ENCODE measurements at places on chromosomes 13 and 19.

DNA sequence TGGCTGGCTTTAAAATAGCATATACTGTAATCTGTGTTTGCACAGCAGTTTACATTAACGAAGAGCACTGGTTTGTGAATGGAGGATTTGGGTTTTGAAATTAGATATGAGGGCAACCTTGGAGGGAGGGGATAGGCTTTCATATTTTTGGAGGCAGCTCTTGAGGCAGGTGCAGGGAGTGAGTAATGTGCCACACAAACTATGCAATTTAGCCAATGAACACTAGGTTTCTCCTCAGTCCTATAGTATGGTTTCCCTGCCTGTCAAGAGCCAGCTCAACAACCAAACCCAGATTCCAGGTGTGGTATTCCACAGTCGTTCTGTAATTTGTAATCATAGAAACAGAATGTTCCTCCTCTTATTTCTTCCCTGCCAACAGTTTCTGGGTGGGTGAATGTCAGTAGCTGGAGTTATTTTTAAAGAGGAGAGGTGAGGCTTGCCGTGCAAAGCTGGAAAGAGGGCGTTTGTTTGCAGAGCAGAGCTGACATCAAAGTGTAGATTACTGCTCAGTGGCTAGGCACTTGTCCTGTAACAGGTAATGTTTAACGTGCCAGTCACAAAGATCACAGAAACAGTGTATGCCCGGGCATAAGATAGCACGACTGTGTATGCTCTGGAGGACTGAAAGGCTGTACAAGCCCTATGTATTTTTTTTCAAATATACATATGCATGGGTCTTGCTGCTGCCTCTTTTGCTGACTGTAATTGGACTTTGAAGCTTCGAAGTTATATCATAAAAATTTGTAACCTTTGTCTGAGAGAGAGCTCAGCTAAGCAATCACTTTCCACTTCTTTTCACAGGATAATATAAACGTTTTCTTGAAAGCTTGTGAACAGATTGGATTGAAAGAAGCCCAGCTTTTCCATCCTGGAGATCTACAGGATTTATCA lies 124.2 kb downstream of the LMO7 start:
- no peak for DNase-seq

- no peak for DNase-seq
These were observed 295.0 kb downstream of the ZNF536 start for GRCh38 chr19:30667227-30667626.

GRCh38 chr13:50611117-50611781 lies 232.2 kb downstream of the DLEU7 start:
- DNase-seq, result no peak

DNA sequence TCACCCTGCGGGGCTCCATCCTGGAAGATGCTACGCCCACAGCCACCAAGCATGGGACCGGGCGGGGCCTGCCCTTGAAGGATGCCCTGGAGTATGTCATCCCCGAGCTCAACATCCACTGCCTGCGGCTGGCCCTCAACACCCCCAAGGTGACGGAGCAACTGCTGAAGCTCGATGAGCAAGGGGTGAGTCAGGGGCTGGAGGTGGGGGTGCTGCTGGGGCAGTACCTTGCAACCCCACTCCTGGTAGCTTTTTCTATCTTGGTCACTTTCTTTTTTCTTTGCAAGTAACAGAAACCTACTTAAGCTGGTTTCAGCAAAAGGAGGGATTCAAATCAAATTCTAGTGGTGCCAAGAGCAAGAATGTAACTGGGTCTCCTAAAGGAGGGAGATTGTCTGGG lies 124.1 kb downstream of the DPF1 start:
- DNase-seq, result no peak

DNA sequence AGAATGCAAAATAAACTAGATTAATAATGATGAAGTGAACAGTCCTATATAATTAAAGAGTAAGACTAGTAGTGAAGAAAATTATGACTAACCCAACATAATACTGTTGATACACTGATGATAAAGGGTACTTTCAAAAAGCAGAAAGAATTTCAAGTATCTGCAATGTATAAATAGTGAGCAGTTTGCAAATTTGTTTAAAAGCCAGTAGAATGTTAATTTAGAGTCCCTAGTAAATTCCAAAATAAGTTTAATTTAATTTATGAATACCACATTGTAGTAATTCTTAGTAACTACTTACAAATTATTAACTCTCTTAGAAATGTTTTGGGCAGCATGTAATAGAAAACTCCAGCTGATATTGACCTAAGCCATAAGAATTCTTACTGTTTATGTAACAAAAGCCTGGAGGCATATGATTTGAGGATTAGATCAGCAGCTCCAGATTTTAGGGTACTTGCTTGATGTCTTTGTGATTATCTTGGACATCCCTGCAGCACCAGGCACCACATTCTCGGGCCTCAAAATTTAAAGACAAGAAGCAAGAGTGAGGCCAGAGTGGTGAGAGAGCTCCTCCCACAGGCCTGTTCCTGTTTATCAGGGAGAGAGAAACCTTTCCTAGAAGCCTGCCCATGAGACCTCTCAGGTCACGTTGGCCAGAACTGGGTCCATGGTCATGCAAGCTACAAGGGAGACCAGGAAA lies 67.6 kb upstream of the TDRD3 start:
- DNase-seq, result no peak

- DNase-seq, result no peak
These were observed 2.9 kb downstream of the KLF2 start for GRCh38 chr19:16327501-16327900.

- DNase-seq, result no peak
These were observed 3.9 kb upstream of the EFNA2 start for GRCh38 chr19:1281569-1282287.

DNA sequence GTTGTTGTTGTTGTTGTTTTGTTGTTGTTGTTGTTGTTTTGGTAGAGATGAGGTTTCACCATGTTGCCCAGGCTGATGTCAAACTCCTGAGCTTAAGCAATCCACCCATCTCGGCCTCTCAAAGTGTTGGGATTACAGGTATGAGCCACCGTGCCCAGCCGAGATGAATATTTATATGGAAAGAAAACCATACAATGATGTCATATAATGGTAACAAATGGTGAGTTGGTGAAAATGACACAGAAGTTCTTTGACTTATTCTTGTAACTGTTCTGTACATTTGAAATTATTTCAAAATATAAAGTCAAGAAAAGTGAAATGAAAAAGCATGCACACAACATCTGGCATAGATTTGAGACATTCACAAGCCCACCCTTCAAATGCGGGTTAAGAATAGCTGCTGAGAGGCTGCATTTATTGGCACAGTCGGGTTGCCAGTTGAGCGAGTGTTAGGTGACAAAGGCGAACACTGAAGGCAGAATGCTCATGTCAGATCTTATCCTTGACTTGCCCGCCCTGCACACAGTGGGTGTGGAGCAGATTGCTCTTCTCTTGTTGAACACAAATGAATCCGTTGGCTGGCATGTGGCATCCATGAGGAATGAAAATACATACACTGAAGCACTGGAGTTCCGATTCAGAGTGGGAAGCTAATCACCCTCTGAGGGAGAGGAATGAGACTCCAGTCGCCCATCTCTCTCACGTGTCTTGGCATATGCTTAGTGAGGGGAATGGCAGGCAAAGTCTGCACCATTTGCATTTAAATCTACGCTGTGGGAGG lies 15.8 kb upstream of the UBE2S start:
- DNase-seq, result no peak

DNA sequence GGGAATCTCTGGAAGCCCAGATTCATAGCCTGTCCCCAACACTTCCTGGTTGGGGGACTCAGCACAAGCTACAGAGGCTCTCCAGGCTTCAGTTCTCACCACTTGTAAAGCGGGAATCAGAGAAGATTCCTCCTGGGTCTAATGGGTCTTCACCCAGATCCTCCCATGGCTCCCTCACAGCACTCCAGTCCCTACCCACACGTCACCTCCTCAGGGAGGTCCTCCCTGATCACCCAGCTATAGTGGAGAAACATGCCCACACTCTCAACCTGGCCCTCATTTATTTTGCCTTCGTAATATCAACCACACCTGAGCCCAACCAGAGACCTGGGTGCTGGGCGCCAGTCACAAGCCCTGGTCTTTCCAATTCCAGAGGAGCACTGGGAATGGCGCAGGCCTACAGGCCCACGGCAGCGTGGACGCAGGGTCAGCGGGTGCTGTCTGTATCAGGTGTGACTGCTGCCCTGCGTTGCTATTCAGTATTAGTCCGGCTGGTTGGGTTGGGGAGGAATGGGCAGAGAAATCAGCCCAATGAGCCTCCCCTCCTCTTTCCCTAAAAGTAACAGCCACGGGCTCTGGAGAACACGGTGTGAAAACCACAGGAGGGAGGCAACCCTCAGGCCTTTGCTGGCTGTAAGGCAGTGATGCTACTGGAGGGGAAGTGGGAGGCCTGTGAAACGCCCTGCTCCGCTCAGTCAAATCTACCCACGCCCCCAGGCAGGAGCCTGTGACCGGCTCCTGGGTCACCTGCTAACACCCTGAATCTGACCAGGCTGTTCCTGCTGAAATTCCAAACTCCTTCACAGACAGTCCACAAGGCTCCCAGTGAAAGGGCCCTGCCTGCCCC lies 5.2 kb downstream of the AKT2 start:
- DNase-seq, result no peak

- DNase-seq, result no peak
These were observed 73.7 kb upstream of the MEDAG start for GRCh38 chr13:30832377-30832776.

DNA sequence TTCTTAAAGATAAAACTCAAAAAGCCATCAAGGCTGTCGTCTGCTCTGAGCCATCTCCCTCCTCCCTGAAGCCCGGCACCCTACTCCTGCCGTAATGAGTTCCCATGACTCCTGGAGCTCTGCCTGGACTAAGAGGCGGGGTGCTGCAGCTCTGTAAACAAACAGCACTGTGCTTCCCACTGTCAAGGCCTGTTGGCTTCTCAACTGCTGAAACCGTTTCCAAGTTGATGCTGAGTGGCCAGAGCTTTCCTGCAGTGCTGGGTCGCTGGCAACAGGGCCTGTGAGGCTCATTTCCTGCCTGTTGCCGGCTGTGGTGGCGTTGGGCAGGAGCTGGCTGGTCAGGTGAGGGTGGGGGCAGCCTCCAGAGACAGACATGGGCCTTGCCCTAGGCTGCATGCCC lies 26.7 kb upstream of the ISYNA1 start:
- DNase-seq, result no peak

GRCh38 chr19:5960005-5961001 lies 17.6 kb downstream of the RANBP3 start:
- DNase-seq, result no peak

GRCh38 chr13:90721937-90722336 lies 625.5 kb upstream of the MIR17HG start:
- DNase-seq, result no peak

DNA sequence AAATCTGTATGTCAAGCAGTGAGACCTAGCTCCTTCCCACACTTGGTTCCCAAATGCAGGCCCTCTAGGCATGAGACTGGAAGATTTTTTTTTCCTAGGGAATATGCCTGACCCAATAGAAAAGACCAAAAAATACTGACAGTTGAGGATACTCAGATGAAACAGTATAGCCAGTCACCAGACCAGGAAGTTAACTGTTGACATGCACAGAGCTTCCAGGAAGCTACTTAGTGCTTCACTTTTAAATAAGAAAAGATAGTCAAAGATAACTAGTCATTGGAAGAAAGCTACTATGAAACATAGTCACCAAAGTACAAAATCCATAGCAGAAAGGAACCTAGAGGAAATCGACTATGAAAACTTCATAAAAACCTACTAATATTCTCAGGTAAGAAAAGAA lies 32.3 kb downstream of the BRCA2 start:
- DNase-seq, result no peak

DNA sequence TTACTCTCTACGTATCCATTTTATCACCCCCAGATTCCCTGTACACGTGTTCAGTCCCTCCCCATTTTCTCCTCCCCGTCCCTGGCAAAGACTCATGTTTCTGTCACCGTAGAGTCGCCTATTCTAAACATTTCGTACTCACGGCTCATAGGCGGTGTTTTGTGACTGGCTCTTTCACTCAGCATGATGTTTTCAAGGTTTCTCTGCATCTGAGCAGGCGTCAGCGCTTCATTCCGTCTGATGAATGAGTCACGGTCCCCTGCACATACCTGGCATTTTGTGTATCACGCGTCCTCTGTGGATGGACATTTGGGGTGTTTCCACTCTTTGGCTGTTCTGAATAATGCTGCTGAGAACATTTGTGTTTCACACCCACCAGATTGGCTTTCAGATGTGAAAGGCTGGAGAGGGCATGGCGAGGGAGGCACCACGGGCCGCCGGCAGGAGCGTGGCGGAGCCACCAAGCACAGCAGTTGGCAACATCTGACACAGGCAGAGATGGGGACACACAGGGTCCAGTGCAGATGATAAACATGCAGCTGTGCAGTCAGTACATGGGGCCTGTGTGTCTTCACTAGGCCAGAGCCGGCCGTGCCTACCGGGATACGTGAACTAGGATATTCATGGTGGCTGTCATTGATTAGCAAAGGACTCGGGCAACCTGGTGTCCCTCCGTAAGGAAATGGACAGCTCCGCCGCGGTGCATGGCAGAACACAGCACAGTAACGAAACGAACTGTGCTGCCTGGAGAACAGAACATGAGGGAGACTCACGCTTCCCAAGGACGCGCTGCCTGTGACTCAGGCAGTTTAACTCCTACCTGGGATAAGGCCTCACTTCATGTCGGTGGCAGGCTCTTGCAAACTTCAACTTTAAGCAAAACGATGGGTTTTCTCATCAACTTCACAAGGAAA lies 117.2 kb downstream of the ATP11A start:
- no peak for DNase-seq

GRCh38 chr13:108409730-108410129 lies 140.2 kb downstream of the TNFSF13B start:
- DNase-seq, result no peak

- peak; percentile 42 for DNase-seq
These were observed 5.0 kb downstream of the SYCE2 start for GRCh38 chr19:12913851-12914690.

GRCh38 chr19:27777726-27778125 lies 1435.2 kb downstream of the UQCRFS1 start:
- no peak for DNase-seq

DNA sequence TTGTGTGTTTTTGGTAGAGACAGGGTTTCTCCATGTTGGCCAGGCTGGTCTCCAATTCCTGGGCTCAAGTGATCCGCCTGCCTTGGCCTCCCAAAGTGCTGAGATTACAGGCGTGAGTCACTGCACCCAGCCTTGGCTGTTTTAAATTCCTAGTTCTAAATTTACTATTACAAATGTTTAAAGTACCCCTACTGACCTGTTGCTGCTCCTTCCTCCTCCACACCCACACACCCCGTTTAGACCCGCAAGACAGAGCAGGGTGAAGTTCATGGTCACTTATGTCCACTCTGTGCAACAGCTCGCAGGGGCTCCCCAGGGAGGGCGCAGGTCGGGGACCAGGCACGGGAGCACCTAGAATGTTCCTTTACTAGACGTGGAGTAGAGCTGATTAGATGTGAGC lies 28.7 kb downstream of the TMEM161A start:
- DNase-seq, result no peak

DNA sequence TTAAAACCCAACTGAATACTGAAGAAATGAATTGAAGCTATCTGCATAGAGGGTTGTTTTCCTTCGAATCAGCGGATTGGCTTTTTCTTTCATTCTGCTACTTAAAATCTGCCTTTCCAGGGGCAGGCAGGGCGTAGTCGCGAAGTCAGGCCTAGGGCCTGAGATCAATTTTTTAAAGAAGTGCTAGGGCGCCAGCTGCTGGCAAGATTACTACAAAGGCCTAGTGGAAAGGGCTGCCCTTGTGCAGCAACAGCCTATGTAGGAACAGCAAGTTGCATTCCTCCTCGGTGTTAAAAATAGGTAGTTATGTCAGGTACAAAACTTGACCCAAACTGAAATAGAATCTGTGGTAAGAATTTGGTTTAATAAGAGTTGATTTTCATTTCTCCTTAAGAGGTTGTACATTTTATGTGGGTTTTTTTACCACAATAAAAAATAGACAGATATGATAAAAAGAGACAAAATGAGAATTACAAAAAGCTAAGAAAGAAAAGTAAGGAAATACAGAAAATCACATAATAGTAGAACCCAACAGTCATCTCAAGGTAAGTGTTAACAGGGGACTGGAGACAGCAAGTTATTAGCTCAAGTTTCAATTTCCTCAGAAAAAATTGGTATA lies 9.5 kb upstream of the URAD start:
- no peak for DNase-seq

Measured in activated CD4-positive, alpha-beta T cell treated with anti-CD3 and anti-CD28 coated beads for 4 hours (primary cell).